ENCODE measurements at places on chromosomes 1 and 21.

DNA sequence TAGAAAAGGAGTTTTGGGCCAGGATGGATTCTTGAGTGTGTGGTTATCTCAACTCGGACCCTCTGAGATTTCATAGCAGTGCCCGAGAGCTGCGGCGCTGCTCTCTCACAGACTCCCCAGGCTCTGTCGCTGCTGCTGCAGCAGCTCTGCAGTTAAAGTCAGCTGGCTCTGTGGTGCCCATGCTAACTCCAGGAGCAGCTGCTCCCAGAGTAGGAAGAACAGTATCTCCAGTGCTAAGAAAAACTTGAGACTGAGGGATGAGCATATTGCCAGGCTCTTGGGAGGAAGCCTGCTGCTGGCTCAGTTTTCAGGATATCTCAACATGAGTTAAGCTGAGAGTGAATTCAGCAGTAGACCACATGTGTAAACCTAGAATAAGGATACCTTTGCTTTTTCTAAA, 4.5 kb downstream of the LCE2D start:
- no peak for DNase-seq

DNA sequence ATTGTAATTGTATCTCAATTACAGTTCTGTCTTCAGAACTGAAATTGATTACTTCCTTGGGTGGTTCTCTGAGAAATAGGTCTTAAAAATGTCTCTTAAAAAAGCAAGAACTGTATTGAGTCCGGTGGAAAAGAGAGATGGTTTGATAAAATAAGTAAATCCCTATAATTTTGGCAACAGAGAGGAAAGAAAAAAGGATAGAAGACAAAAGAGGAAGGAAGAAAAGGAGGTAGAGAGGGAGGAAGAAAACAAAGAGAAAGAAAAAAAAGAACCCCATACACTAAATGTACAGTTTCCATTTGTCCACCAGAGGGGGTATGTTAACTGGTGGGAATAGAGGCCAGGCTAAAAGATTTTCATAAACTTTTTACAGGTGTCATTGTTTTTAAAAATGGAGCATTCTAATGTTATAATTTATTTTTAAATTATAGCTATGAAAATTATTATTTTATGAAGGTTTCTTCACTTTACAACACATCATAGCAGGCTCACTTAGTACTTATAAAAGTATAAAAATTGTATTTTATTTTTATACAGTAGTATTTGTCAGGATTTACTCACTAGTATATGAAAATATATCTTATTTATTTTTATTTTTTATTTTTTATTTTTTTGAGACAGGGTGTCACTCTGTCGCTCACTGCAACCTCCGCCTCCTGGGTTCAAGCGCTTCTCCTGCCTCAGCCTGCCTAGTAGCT, 2.1 kb upstream of the UBE2T start:
- no peak for DNase-seq

GRCh38 chr1:224698015-224698451, 81.9 kb downstream of the CNIH3 start:
- no peak for DNase-seq

DNA sequence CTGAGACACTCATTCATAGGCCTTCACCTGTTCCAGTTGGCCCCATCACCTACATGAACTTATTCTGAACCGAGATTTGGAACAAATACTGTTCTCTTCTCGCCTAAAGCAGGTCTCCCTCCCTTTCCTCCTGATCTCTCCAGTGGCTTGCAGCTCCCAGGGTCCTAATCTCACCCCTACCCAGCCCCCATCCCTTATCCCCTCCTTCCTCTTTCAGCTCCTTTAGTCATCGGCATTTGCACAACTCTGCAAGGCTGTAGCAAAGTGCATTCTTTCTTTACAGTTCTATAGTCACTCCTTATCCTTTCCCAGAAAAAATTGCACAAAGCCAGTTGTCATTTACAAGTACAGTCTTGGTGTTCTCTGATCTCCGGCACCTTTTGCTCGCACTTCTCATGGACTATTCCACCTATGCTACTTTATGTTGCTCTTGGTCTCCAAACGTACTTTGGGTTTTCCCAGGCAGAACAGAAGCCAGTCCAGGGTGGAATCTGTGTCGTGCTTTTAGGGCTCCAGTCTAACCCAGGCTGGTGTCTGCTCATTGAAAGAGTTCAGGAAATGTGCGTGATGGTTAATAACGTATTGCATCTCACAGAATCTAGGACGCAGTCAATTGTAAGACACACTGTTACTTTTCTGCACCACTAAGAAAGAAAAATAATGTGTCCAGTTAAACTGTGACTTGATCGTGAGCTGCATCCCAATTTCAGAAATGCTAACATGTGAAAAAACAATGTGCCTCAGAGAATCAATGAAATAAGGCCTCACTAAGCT, 965 bp downstream of the ABCA4 start:
- no peak for DNase-seq

DNA sequence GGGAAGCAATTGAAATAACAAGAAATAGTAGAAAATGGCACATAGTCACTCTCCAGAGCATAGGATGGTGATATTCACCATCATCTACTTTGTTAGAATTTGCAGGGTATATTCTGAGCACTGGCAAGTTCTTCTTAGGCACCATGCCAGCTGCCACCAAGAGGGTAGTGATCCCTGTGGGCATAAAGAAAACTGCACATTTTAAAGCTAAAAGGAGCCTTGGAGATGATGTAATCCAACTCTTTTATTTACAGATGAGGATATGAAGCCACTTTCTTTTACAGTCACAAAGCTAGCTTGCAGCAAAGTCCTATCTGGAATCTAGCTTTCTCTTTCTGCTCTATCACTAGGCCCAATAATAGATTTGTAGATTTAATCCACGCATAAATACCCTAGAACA, 69.0 kb downstream of the PTGER3 start:
- DNase-seq, result no peak

DNA sequence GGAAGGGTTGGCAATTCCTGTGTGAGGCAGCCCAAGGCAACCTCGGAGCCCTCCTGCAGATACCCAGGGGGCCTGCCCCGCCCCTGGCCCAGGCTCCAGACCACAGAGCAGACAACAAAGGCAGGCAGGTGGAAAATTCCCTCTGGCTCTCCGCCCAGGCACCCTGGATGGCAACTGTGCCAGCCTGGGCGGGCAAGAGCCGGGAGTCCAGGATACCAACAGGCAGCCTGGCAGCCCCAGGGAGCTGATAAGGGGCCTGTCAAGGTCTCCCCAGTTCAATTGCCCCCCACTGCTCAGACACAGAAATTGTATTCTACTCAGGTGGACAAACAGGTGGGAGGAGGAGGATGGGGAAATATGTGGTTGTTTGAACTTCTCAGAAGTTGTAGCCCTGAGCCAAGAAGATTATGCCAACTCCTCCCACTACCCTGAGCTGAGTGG, 15.4 kb upstream of the GPR37L1 start:
- no peak for DNase-seq

- no peak for DNase-seq
Measured at GRCh38 chr1:234823191-234824176, 213.5 kb upstream of the IRF2BP2 start.

DNA sequence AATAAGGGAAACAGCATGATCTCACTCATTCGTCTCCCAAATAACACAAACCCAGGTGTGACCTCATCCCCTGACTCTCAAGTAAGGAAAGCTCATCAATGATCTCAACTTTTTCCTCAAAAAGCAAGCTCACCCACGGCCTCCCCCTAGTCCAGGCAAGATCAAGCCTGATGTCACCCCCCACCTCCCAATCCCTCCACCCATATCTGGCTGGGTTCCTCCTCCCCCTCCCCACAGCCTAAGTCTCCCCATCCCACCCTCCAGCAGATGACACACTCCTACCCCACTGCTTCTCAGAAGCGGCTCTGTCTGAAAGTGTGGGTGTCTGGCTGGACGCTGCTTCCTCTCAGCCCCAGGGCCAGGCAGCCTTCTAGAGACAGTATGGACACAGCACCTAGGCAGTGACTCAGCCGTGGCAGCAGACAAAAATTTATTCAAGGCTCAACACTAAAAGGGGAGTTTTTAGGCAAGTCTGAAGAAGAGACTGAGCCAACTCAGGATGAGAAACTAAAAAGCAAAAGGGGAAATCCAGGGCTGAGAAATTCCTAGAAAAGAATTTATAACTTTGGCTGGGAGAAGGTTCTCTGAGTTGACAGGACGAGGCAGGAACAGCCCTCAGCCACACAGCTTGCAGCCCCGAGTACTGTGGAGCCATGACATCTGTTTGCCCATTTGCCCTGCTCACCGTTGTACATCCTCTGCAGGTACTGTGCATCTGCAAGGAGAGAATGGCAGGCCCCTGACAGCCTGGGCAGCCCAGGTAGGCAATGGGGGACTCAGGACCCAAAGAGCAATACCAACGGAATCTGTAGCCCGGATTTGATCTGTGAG, 81.6 kb upstream of the LRRC8D start:
- DNase-seq, result no peak
